Activated CD4-positive, alpha-beta T cell treated with anti-CD3 and anti-CD28 coated beads, Interleukin-2, amount 50 U/mL, for 16 hours (primary cell): ENCODE measurements at places on chromosomes 4 and X.

GRCh38 chrX:108664701-108665100, 71.7 kb downstream of the IRS4 start:
- DNase-seq = no peak

GRCh38 chrX:103063191-103063845, 653 bp downstream of the BEX1 start:
- no peak for DNase-seq

- no peak for DNase-seq
Measured at GRCh38 chr4:90226734-90227133, 99.5 kb downstream of the CCSER1 start.

GRCh38 chrX:143340190-143340589, 177.1 kb downstream of the SPANXN3 start:
- DNase-seq = no peak

- DNase-seq = no peak
Measured at GRCh38 chr4:53098681-53099121, 236.6 kb downstream of the RASL11B start.

DNA sequence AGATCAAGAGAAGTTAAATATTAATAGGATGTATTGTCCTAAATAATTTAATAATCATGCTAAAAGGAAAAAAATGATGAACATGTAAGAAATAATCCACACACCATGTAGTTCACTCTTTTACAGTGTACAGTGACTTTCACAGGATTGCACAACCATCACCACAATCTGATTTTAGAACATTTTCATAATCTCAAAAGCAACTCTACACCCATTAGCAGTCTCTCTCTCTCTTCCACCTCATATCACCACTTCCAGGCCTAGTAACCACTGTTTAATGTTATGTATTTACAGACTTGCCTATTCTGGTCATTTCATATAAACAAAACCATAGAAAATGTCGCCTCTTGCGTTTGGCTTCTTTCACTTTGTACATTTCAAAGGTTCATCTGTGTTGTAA, 153.4 kb downstream of the FSTL5 start:
- no peak for DNase-seq

- no peak for DNase-seq
Measured at GRCh38 chr4:109764376-109764775, 34.5 kb upstream of the PLA2G12A start.

- no peak for DNase-seq
Measured at GRCh38 chr4:184318852-184319251, 101.2 kb upstream of the ENPP6 start.

- no peak for DNase-seq
Measured at GRCh38 chrX:429266-429825, 42.6 kb upstream of the PPP2R3B start.

GRCh38 chr4:56450342-56450741, 14.3 kb downstream of the PAICS start:
- DNase-seq = no peak

- peak; percentile 33 for DNase-seq
Measured at GRCh38 chr4:143336781-143337599, at the start of gene GAB1. Gene GAB1 (plus strand): TSS chr4:143336876. CDS start chr4:143337189, 313 bp downstream.

DNA sequence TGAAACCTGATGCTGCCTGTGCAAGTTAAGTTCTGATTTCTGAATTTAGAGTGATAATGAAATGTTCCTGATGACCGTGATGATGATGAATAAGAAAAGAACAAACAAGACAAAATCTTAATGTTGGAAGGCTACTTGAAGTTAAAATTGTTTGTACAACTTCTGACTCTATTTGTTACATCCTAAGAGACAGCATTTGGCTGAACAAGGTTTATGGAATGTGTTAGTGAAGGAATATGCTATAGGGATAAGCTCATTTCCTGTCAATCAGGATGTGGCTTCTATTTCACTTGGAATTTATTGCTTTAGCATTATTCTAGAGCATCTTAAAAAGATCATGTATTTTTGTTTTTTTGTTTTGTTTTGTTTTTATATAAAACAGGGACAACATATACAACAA, 267.5 kb downstream of the FAT4 start:
- DNase-seq = no peak

DNA sequence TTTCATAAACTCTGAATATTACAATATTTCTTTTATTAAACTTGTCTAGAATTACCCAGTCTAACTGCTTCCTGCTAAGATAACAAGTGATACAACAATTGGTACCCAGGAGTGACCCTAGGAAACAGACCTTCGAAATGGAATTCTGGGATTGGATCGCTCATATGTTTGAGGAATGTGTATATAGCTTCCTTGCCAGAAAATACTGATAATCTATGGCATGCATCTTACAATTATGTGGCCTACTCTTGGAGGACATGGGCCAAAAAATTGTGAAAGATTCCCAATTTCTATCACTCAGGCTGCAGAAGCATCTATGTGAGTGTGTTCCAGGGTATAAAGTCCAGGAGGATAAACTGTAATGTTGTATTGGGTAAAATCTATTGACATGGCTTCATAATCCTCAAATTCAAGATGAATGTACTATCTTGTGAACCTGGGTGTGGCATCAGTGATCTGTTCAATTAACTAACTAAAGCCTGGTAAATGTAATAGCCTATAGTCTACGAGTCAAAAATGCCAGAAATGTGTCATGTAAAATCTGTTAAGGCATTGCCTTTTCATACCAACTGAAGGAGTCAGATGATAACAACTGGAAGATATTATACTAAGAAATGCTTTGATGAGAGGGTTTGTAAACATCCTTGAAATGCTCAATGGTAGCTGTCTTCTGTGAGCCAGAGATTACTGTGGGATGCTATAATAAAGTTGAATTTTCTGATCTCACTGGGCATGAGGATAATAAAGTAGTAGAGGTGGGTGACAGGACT, 1499.3 kb downstream of the PCDH7 start:
- DNase-seq = no peak

DNA sequence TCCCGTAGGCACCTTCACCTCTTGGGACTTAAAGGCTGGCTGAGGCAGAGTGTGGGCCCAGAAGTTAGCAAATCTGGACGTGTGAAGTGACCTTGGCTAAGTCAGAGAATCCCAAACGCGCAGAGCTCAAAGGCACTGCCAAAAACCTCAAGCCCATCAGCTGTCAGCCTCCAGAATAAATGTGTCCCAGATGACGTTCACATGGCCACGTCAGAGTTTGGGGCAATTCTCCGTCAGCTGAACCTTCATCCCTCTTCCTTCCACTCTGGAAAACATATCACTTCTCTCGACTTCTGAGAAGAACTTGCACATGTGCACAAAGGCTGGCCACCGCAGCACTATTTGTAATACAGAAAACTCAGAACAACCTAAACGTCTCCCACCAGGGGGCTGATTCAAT, 35.7 kb upstream of the APLN start:
- no peak for DNase-seq

DNA sequence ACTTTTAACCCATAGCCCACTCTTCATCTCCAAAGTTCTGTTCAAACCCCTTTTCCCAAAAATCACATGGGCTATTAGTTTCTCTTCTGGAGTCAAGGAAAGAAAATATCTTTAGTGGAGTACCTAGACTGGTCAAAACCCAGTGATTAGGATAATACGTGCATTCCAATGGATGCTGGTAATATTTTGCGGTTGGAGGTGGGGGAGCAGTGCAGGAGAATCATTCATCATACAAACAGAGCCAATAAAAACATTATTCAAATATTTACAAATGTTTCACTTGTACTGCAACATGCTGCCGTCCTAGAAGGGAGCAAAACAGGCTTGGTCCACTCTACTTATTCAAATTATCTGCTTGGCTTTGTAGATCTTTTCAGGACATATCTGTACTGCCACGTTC, 57.2 kb upstream of the RAB9B start:
- DNase-seq = no peak

DNA sequence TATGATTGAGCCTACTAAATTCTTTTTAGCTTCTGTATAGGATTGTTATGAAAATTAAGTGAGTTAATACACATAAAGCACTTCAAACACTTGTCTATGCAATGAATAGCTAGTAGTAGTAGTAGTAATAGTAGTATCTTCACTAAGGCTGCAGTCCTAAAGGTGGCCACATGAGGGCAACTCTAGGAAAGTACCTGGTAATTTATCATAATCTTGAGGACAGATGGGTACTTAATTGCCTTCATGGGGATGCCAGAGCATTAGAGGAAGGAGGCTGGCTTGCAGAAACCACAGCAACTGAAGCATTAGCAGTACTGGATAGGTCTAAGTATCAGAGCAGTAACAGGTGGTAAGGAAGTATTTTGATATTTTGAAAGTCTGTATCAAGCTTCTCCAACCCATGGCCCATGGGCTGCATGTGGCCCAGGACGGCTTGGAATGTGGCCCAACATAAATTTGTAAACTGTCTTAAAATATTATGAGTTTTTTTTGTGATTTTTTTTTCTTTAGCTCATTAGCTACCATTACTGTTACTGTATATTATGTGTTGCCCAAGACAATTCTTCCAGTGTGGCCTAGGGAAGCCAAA, 17.3 kb downstream of the NIPAL1 start:
- peak; percentile 55 for DNase-seq

- peak; percentile 47 for DNase-seq
Measured at GRCh38 chrX:79096145-79096556, 48.3 kb upstream of the GPR174 start.

- DNase-seq = peak; percentile 1
Measured at GRCh38 chr4:170339522-170339921, 249.8 kb upstream of the AADAT start.

DNA sequence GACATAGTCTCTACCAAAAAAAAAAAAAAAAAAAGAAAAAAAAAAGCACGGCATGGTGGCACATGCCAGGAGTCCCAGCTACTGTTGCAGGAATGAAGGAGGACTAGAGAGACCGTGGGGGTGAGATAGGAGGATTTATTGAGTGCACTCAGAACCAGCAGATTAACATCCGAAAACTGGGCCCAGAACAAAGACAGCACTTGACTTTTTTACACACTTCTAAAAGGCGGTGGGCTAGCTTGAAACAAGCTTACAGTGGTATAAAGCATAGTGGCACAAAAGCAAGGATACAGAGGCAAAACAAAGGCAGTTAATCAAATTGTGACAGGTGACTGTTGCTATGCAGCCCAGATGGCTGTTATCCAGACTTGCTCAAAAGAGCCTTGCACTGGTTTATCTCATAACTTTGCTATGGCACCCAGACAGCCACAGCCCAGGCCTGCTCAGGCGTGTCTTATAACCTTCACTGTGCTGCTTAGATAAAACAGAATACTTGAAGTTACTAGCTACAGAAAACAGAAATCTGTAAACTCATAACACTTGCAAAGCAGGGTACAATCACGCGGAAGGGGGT, 9.9 kb upstream of the PI4K2B start:
- no peak for DNase-seq

GRCh38 chr4:65021737-65022136, 612.5 kb upstream of the TECRL start:
- DNase-seq = no peak

DNA sequence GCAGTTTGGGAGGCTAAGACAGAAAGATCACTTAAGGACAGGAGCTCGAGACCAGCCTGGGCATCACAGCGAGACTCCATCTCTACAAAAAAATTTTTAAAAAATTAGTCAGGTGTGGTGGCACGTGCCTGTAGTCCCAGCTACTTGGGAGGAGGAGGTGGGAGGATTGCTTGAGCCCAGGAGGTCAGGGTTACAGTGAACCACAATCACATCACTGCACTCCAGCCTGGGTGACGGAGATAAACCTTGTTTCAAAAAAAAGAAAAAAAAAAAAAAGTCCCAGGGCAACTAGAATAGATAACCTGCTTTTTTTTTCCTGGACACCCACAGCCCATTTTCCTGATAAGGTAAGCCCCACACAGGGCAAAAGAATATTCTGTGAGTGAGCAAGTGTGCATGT, 96.3 kb downstream of the C4orf51 start:
- no peak for DNase-seq

DNA sequence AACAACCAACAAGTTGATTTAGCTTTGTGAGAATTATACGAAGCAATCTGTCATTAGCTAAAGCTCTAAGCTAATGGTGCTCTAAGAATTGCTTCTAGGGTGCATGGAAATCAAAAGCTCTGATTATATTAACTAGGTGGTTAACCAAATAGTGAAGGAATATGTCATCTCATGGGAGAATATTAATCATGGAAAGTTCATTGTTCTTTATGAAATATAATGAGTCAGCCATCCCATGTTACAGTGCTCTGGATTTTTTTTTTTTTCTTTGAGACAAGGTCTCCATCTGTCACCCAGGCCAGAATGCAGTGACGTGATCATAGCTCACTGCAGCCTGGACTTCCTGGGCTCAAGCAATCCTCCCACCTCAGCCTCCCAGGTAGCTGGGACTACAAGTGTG, 10.5 kb downstream of the DCAF8L2 start:
- DNase-seq = no peak

DNA sequence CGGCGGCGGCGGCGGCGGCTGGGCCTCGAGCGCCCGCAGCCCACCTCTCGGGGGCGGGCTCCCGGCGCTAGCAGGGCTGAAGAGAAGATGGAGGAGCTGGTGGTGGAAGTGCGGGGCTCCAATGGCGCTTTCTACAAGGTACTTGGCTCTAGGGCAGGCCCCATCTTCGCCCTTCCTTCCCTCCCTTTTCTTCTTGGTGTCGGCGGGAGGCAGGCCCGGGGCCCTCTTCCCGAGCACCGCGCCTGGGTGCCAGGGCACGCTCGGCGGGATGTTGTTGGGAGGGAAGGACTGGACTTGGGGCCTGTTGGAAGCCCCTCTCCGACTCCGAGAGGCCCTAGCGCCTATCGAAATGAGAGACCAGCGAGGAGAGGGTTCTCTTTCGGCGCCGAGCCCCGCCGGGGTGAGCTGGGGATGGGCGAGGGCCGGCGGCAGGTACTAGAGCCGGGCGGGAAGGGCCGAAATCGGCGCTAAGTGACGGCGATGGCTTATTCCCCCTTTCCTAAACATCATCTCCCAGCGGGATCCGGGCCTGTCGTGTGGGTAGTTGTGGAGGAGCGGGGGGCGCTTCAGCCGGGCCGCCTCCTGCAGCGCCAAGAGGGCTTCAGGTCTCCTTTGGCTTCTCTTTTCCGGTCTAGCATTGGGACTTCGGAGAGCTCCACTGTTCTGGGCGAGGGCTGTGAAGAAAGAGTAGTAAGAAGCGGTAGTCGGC, 528 bp downstream of the FMR1 start:
- peak; percentile 35 for DNase-seq

GRCh38 chrX:135484641-135485289, 35.7 kb upstream of the INTS6L start:
- DNase-seq = peak; percentile 20

DNA sequence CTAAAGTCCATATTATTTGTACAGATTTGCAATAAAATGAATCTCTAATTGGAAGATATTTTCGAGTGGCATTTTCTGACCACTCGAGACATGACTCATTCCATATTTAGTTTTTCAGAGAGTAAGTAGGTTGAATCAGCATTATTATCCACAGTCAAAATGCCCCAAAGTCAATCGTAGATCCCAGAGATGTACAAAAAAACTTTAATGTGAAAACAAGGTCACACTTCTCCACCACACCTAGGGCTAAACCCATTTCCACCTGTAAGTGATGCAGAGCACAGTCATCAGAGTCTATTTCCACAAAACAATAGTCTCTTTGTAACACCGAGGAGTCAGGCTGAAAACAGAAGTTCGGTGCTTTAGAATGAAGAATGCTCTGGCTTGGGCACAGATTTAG, 117.1 kb upstream of the TENM3 start:
- no peak for DNase-seq

GRCh38 chr4:152193059-152193458, 342.8 kb downstream of the FBXW7 start:
- no peak for DNase-seq
